ENCODE measurements at places on chromosomes 4 and X. TPM values are rescaled to one million over a fixed set of nuclear protein-coding genes. Genes with fewer than 3 reads are reported as not detected.

- no peak for DNase-seq
These were observed 9.7 kb downstream of the SOD3 start for GRCh38 chr4:24805067-24805466.

- peak; percentile 98 for DNase-seq
These were observed 5.4 kb downstream of the HTRA3 start for GRCh38 chr4:8274765-8275547.

DNA sequence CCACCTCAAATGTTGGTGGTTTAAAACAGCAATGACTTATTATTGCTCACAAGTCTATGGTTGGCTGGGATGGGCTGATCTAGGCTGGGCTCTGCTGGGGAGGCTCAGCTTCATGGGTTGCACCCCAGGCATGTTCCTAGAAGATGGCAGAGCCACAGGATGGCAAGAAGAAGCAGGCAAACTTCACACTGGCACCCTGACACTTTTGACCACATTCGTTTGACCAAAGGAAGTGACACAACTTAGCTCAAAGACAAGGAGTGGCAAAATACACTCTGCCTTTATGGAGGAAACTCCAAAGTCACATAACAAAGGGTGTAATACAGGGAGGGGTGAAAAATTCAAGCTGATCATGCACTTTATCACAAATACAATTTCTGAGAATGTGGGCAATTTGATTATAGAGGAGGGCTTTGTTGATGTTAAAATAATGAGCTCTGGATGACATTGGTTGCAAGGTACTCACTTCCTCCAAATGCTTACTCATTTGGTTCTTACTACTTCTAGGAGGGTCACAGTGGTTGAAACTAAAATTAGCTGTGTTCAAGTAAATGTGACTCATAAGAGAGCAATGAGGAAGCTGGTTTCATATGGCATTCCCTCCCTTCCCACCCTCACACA is 249.2 kb upstream of the RPS6KA3 start:
- no peak for DNase-seq

GRCh38 chrX:121832446-121832845 is 785.0 kb downstream of the GLUD2 start:
- DNase-seq: no peak

GRCh38 chr4:6250235-6250983 is 19.2 kb upstream of the WFS1 start:
- peak; percentile 90 for DNase-seq

GRCh38 chr4:38050560-38051350 is 90.6 kb downstream of the PTTG2 start:
- DNase-seq: peak; percentile 56

GRCh38 chr4:158912806-158913205 is 144.0 kb downstream of the FNIP2 start:
- no peak for DNase-seq

GRCh38 chr4:7217474-7218321 is 25.4 kb downstream of the SORCS2 start:
- DNase-seq: no peak

GRCh38 chrX:20531667-20532066 is 265.0 kb upstream of the RPS6KA3 start:
- no peak for DNase-seq

DNA sequence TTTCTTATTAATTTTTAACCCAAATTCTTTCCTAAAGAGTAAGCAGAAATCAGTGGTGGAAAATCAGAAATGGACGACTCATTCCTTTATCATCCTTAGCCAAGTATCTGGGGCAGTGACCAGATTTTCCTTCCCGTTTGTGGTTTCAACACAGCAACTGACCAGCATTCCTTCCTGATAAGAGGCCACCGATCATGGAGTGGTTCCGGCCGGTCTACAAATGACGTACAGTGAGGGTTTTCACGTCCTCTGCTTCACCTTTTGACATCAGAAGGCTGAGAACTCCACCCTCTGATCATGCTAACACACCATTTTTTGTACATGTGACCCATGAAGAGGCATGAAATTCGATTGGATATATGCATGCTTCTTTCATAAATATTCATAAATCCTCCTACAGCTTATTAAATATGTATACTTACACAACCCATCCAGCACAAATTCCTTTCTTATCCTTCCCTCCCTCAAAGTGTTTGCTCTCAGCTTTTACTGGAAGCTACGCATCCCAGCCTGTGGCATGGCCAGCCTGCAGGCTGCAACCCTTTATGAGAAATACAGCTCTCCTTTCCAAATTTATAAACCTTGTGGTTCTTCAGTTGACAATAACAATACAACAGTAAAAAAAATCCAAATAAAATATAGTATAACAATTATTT is 173.0 kb upstream of the CASK start:
- DNase-seq: no peak

GRCh38 chr4:38866973-38867477 is 581 bp upstream of the FAM114A1 start:
- no peak for DNase-seq

DNA sequence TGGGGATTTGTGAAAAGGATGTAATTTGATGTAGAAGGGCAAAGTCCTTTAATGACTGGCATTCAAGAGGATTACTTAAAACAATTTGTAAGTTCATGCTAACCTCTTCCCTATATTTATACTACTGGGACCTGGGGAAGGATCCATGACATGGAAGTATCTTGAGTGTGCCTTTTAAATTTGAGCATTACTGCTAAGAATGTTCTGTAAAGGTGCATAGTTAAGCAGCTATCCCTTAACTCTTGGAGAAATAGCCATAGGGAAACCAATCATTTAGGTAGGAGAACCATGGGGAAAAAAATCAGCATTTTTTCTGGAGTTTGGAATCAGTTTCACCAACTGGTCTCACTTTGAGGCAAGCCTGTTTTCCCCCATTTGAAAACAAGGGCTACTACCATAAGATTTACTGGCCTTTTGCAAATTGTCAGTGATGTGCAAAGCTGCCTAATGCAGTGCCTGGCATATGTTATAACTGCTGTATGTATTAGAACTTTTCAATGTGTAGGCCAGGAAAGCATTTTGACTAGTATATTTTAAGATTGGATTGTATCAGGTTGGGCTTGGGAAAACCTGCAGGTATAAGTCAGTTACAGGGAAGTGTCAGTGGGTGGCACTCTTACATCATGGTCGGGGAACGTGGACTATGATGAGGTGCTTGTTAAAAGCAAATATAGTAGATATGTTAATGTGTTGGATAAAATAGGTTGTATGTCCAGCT is 72.1 kb downstream of the PRSS12 start:
- peak; percentile 49 for DNase-seq

GRCh38 chrX:44997888-44998287 is 124.9 kb downstream of the KDM6A start:
- DNase-seq: no peak

DNA sequence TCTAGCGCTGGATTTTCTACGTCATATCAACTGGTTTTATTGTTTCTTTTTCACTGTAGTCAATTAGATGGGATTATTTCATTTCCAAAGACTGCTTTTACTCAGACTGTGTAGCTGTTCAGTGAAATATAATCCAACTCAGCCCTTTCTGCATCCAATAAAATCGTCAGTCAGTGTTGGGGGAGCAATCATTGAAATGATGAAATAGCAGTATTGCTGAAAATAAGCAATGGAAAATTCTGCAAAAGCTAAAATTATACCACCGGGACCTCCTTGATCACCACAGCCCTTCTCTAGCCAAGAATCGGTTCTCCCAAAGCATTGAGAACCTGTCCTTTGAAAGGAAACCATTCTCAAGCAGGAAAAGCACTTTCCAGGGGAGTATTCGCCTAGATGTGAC is 243.1 kb upstream of the TENM3 start:
- DNase-seq: no peak

DNA sequence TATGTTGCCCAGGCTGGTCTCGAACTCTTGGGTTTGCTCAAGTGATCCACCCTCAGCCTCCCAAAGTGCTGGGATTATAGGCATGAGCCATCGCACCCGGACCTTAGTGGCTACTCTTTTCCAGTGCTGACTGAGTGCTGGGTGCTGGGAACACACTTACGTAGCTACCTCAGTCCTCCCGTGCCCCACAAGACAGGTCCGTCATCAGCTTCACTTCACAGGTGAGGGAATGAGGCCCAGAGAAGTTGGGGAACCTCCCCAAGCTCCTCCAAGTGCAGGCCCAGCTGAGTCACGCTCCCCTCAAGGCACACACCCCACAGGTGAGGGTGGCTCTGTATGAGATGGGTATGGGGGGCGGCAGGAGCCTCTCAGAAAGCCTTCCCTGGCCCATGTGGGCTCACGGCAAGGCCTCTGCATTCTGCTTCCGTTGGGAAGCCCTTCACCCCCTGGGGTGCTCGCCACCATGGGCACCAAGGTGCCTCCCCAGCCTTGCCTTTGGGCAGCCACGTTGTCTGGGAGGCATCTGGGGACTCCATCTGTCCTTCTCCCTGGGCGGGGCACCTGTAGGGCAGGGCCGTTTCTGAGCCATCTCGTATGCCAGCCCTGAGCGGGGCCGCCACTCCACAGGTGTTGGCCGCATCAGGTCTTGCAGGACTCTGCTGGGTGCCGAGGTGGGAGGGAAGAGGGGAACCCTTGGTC is 28.4 kb downstream of the NSG1 start:
- peak; percentile 74 for DNase-seq

DNA sequence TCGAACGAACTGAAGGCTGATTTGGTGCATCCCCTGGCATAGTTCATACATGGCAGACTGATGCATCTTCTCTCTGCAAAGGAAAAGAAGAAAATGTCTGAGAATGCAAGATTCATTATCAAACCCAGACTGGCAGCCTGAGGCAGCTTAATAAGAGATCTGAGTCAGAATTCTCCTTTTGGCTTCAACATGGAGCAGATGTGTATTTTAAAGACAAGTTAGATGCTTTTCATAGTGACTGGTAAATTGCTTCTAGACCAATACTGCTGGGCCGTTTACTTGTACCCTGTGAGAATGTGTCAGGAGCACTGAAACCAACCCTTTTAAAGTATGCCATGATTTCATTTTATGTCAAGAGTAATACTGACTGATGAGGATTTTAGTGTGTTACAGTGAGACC is 322.0 kb downstream of the NR3C2 start:
- no peak for DNase-seq

- DNase-seq: no peak
These were observed 31.1 kb downstream of the ART3 start for GRCh38 chr4:76105652-76106051.

SLC7A11 gene
- polyA plus RNA-seq: 0.04 TPM

MAGEC3 gene
- not detected for polyA plus RNA-seq

CLDN34 gene
- not detected for polyA plus RNA-seq

SSR4 gene
- 473 TPM for polyA plus RNA-seq

ABCG2 gene
- polyA plus RNA-seq: 1.5 TPM

TLR1 gene
- 1.8 TPM for polyA plus RNA-seq

SHISA3 gene
- polyA plus RNA-seq: 20.3 TPM
